ENCODE measurements at places on chromosomes 16 and 17.

DNA sequence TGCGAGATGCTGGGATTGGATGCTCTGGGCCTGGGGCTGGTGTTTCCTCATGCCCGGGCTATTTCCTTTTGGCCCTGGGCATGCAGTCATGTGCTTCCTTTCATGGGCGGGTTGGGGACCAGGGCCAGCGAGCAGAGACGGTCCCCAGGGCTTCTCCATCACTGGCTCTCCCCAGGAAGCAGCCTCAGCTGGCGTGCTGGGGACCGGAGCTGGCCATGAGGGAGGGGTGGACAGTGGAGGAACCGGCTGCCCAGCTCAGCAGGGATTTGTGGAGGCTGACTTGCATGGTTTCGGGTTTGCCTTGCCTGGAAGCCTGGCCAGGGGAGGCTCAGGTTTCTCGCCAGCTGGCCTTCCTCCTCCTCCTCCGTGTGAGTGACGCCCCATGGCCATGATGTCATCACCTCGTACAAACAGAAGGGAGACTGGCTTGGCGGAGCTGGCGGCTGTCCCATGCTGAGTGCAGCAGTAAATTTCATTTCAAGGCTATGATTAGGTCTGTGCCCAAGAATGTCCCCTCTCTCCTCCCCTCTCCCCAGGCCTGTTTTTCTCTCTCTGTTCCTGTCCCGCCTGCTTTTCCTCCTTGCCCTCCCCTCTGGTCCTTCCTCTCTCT lies 8.9 kb upstream of the TIMP2 start:
- DNase-seq, result peak; percentile 90

- no peak for DNase-seq
Measured at GRCh38 chr16:58732545-58733247, 1.4 kb downstream of the GOT2 start.

DNA sequence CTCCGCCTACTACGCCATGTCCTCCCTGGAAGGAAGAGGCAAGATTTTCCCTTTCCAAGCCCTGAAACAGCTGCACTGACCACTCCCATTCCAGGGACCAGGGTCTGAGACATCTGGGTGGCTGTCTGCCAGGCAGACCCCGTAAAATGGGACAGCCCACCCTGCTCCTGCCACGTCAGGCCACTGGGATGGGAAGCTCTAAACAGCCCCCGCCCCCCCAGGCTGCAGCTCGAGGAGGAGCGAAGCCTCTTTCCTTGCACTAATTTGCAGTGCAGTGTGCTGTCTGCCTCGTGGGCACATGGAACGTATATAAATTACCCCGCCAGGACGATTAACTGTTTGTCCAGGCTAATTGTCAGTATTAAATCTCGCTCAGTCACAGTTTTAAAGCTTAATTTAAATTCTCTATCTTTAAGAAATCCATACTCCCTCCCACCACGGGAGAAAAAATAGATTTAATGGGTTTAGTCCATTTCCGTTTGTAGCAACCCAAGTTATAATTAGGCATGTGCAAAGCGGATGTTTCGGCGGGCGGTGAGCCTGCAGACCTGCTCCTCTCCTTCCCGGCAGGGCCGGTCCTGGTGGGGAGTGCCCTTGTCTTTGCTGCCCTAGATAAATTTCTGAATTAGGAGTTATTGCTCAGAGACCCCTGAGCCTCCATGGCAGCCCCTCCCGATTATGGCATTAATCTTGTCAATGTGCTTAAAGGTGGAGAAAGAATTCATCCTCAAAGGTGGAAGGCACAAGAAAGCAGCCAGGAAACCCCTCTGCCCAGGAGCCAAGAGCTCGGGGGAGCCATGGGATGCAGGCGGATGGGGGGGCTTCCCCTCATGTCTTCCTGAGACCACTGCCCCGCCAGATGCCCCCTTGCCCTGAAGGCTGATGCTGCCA lies 268.0 kb upstream of the TNRC6C start:
- peak; percentile 54 for DNase-seq

DNA sequence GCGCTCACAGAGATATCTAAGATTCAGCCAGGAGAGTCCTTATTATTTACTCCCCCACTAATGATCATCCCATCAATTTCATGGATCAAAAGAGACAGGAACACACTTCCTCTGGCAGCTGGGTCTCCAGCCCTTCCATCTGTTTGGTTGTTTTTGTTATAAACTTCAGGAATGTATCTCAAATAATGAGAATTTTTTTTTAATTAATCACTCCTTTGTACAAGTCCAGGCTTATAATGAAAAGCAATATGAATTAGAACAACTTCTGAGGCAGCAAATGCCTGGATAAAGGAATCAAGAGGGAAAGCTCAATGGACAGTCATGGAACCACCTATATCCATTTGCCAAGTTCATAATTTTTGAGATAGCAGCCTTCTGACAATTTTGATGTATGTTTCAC lies 73.4 kb downstream of the HS3ST3B1 start:
- DNase-seq, result no peak

DNA sequence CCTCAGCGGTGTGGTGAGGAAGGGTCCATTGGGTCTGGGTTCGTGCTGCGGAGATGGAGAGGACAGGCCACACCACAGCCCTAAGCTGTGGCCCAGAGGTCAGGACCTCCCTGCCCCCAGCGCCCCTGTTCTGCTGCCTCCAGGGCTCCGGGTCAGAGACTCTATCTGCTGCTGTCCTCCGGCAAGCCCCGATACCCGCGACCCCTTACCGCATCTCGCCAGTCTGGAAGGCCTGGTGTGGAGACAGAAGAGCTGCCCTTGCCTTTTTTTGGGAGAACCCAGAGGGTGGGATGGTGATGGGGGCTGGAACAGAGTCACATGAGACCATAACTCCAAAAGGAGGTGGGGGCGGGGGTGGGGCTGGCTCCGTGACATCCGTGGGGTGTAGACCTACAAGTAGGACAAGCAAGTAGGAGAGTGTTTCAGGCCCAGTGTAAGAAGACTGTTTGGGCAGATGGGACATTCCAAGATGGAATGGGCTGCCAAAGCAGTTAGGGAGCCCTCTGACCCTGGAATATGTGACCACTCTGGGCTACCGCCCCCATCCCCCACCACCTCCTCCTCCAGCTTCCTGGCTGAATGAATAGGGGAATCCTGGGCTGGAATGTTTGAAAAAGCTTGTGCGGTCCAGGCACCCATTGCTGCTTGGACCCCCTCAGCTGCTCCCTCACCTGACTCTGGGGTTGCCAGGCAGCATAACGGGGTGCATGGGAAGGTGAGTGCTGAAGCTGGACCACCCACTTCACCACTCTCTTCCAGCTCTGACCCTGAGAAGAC lies 1.4 kb downstream of the XYLT2 start:
- DNase-seq, result peak; percentile 61

DNA sequence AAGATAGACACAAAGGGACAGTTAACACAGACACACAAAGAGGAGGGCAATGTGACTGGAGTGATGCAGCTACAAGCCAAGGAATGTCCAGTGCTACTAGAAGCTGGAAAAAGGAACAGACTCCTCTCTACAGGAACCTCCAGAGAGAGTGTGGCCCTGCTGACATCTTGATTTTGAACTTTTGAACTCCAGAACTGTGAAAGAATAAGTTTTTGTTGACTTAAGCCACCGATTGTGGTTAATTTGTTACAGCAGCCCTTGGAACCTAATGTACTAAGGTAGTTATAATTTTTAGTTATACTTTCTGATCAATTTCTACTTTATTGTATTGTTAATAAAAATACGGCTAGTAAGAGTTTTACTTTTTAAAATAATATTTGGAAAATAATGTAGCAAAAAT lies 129.1 kb downstream of the MYO1D start:
- DNase-seq, result no peak

- no peak for DNase-seq
Measured at GRCh38 chr17:62895320-62896301, 70.4 kb upstream of the TANC2 start.

Data from upper lobe of right lung (tissue), 1 donor.